ENCODE measurements at places on chromosomes 1 and 21. TPM values are rescaled to one million over a fixed set of nuclear protein-coding genes. Genes with fewer than 3 reads are reported as not detected.

AGBL4 gene
- total RNA-seq, result not detected

IER5 gene
- 21.4 TPM for total RNA-seq

RPL22 gene
- total RNA-seq, result 439 TPM

PRMT2 gene
- 71.1 TPM for total RNA-seq

FAM167B gene
- 1.5 TPM for total RNA-seq

NCF2 gene
- 8.3 TPM for total RNA-seq

GBP3 gene
- total RNA-seq, result 9.4 TPM

GBP6 gene
- total RNA-seq, result 430 TPM

DNA sequence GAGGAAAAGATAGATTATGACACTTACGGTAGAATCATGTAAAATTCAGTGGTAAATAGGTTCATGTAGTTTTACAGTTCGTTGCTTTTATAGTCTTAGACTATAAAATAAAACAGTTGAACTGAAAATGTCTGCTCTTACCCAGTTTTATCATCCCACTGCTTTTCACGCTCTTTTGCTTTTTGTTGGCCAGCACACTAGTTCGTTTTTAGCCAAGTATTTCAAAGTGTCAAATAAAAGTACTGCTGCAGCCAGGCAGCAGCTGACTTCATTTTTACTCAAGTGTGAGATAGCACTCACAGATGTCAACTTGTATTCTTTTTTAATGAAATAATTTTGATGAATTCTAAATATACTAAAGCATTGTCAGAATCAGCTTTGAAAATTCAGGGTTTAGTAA, 18.5 kb upstream of the BTG3 start:
- ATAC-seq, result no peak

GRCh38 chr21:40678681-40679284, 168.2 kb downstream of the DSCAM start:
- no peak for ATAC-seq

DNA sequence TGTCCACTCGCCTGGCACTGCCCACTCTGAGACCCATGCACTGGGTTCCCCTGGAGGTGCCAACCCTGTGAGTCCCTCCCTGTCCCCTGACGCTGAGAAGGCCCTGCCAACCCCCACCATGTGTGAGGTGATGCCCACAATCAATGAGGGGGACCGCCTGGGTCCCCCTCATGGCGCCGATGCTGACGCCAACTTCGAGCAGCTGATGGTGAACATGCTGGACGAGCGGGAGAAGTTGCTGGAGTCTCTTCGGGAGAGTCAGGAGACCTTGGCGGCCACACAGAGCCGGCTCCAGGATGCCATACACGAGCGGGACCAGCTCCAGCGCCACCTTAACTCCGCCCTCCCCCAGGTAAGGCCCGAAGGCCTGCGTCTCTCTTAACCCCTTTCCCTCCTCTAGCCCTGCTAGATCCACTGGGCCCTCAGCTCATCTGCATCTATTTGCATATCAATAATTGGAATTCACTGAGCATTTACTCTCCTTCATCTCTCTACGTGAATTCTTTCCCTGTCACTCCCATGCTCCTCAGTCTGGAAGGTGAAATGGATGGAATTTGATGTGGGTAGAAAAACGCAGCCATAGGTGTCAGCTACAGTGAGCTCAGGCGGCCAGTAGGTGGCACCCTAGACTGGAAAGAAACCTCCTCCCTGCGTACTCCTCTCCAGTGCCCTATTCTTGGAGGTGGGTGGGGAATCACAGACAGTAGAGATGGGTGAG, 12.8 kb downstream of the PPFIA4 start:
- ATAC-seq, result peak; percentile 83

GRCh38 chr1:69679965-69680364, 112.2 kb downstream of the LRRC7 start:
- no peak for ATAC-seq

- no peak for ATAC-seq
Observed at GRCh38 chr1:235953801-235954200, 87.1 kb upstream of the LYST start.

GRCh38 chr1:101389547-101389929, 152.7 kb downstream of the S1PR1 start:
- ATAC-seq, result no peak

- ATAC-seq, result no peak
Observed at GRCh38 chr1:7333094-7333493, 438.0 kb upstream of the VAMP3 start.
